ENCODE measurements at places on chromosomes 2 and 18. TPM values are rescaled to one million over a fixed set of nuclear protein-coding genes. Genes with fewer than 3 reads are reported as not detected.

DNA sequence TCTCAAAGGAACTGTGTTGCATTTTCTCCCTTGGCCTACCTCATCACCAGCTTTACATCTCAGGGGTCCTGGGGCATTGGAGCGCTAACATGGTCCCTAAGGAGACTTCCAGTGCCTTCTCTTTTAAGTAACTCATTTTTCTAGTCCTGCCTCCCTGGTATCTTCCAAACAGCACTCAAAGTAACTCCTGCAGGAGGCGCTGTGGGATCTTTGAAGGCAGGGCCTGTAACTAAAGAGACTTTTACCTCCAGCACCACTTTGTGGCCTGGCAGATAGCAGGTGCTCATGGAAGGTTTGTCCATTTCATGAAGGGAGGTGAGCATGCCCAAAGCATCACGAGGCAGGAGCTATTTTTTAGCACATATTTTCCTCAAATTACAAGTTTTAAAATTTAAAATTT is 411.0 kb upstream of the GYPC start:
- no peak for DNase-seq

DNA sequence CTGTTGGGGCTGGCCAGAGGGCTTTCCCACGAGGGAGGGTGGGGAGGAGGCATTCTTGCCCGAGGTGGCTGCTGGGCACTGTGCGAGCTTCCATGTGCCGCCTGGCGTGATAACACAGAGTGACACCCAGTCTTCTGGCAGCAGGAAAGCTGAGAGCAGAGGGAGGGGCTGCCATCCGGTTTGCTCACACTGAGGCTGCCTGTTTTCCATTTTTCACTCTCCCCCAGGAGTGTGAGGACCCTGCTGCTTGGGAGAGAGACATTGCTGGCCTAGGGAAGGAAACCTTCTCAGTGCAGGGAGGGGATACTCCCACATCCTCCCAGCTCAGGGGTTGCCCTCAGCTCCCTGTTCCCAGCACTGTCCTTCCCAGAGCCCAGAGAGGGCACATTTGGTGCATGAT is 73.1 kb downstream of the INHBB start:
- DNase-seq, result peak; percentile 61

DNA sequence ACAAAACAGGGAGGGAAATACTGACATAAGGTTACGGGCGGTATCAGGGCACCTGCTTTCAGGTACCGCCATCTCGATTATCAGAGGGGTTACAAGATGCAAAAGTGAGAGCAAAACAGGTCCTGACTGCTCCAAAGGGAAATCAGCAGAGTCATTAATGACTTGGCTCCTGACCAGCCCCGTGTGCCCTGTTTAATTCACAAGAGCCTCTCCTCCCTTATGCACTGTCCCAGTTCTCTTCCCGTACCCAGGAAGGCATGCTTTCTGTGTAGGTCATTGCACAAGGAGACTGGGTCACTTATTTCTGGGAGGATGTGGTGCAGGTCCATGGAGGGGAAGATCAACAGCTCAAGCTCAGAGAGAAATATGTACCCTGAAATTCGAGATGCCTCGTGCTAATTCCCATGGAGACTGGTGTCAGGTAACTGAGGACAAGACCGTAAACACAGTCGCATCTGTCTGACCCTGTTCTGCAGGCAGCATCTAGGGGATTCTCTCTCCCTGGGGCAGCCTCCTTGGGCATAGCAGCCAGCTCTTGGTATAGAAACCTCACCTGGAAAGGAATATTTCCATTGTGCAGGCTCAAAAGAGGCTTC is 79.9 kb downstream of the HNRNPLL start:
- no peak for DNase-seq

DNA sequence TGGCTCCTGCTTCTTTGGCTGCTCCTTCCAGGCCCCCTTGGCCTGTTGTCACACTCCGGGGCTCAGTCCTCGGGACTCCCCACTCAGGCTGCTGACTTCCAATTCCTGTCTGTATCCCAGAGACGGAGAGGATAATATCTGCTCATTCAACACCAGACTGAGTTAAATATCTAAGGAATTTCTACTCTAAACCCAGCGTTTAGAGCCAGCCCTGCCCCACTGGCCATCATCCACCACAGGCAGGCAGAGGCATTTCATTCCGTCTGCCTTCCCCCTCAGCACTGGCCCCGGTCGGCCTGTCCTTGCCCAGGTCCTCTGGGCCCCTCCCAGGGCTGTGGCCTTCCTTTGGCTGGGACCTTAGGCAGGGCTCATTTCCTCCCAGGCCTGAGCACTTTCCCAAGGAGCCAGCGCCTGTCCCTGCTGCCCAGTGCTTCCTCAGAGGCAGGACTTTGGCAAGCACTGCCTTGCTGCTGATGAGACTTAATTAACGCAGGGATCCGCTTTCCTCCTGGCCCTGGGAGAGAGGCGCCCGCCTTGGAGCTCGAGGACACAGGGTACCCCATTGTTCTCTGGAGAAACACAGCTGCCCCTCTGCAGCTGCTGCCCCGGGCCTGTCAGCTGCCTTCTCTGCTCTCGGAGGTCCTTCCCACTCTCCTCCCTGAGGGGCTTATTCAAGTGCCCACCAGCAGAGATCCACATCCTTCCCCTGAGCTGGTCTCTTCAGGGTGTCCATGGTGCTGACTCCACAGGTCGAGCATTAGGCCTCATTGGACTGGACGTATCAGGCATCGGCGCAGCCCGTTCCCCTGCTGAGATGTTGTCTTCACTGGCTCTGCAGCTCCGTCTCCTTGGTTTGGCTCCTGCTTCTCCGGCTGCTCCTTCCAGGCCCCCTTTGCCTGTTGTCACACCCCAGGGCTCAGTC is 42.8 kb downstream of the ATOH8 start:
- DNase-seq, result no peak

DNA sequence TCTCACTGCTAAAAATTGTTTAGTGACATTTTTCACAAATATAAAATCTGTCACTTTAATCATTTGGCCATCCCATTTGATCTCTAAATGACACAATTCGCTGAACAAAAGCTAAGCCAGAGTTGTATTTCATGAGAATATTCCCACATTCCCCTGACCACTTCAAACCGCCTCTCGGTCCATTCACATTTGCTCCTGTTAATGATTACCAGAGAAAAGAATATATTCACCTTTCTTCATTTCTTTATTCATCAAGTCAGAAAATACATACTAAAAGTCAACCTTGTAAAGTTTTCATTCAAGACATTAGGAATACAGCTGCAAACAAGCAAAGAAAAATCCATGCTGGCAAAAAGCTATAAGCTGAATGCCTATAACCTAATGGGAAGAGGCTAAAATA is 225.5 kb downstream of the DOK6 start:
- no peak for DNase-seq

DNA sequence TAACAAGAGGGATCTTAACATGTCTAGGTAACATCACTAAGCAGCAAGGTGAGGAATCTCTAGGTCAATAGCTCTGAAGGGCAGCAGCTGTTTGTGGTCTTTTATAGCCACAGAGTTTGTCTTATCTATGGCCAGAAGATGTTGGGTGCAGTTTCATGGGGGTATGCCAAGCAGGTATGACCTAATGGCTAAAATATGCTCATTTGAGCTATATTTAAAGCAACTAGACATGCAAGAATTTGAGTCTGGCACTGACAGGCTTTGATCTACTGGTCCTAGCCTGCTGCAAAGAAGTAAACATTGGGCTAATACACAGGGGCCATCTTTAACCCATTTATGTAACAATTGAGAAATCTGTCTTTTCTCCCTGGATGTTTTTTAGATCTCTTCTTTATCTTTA is 13.9 kb upstream of the UGP2 start:
- no peak for DNase-seq

- DNase-seq, result no peak
Measured at GRCh38 chr2:16199882-16200553, 259.7 kb downstream of the MYCN start.

EIPR1 gene
- 52.3 TPM for total RNA-seq

- DNase-seq, result no peak
Measured at GRCh38 chr2:233153146-233153798, 93.1 kb downstream of the INPP5D start.

CFC1 gene
- total RNA-seq, result 6.6 TPM

DNA sequence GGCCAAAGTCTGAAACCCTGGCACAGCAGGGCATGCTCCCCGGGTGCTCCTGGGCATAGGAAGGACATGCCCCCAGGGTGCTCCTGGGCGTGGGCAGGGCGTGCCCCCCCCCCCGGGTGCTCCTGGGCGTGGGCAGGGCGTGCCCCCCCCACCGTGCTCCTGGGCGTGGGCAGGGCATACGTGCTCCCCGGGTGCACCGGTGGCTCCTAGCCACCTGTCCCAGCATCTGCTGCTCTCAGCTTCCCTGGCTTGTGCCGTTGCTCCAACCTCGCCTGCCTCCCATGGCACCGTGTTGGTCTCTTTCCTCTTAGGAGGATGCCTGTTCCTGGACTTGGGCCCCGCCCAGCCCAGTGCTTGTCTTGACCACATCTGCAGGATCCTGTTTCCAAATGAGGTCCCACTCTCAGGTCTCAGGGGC is 95.6 kb upstream of the CTDP1 start:
- DNase-seq, result no peak

MPP4 gene
- not detected for total RNA-seq

DNA sequence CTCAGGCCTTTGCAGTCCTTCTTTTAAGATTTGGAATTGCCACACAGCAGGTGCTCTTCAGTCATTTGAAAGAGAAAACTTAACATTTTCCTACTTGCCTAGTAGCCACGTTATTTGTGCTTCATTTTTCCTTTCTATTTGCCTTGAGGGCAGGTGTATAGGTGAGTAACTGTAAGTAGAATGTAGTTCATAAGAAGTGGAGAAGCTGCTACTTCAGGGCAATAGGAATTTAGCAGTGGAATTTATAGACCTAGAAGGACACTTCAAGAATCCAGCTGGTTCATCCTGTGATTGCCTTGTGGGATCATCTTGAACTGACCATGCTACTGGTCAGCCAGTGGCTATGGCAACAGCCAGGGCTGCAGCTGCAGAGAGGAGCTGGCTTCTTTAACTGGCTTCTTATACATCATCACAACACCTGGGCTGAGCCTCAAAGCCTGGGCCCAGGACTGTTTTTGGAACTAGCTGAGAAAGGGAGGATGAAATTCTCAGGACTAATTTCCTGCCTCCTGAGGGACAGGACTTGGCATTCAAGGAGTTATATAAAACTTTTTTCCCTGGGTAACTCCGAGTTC is 5.1 kb upstream of the LANCL1 start:
- DNase-seq, result no peak

- no peak for DNase-seq
Measured at GRCh38 chr2:125160947-125161346, 1135.9 kb downstream of the CNTNAP5 start.

DNA sequence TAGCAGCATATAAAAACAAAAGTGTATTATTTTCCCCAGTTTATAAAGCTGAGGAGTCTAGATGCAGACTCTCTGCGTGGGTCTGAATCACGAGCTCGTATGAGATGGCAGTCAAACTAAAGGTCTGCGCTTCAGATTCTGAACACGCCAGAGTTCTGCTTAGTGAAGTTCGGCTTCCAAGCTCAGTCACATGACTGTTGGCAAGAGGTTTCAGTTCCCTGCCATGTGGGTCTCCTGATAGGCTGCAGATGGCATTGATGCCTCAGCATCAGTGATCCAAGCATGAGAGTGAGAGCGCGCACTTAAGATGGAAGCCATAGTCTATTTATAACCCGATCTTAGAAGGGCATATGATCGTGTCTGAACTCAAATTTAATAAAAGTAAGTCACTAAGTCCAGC is 242.8 kb upstream of the DOK6 start:
- no peak for DNase-seq

GRCh38 chr18:44852818-44853217 is 172.1 kb downstream of the SETBP1 start:
- DNase-seq, result no peak

GRCh38 chr2:39476524-39476923 is 39.4 kb upstream of the MAP4K3 start:
- no peak for DNase-seq

DNA sequence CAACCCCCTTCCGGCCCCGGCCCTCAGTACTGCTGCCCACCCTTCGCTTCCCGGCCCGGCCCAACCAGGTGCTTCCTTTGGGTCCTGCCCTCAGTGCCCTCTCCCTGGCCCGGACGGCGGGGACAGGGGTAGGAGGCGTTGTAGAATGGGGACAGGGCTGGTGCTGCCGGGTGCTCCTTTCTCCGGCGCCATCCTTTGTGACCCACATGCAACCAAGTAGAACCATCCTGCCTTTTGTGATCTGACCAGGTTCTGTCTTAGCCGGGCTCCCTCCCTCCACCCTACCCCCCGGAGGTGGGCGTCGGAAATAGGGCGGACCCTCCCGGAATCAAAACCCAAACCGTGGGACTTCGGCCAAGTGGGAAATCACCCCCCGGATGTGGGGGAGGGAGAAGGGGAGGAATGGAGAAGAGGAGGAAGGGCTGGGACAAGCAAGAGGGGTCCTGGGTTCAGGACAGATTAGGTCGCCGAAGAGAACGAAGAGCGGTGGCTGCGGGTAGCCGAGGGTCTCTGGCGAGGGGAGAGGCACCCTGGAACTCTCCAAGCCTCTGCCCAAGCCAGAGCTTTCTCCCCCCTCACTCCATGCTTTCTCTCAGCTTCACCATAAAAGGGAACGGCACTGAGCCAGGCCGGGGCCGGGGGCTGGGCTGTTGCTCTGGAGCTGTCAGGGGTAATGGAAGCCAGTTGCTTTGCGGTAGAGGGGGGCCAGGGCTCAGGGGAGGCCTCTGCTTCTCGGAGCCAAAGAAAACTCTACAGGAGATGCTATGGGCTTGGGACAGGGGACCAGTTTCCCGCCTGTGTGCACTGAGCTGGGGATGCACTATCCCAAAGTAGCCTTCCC is 756 bp upstream of the OST4 start:
- no peak for DNase-seq

GRCh38 chr2:12434630-12435098 is 282.1 kb upstream of the TRIB2 start:
- DNase-seq, result no peak

TLX2 gene
- 0.97 TPM for total RNA-seq

DNA sequence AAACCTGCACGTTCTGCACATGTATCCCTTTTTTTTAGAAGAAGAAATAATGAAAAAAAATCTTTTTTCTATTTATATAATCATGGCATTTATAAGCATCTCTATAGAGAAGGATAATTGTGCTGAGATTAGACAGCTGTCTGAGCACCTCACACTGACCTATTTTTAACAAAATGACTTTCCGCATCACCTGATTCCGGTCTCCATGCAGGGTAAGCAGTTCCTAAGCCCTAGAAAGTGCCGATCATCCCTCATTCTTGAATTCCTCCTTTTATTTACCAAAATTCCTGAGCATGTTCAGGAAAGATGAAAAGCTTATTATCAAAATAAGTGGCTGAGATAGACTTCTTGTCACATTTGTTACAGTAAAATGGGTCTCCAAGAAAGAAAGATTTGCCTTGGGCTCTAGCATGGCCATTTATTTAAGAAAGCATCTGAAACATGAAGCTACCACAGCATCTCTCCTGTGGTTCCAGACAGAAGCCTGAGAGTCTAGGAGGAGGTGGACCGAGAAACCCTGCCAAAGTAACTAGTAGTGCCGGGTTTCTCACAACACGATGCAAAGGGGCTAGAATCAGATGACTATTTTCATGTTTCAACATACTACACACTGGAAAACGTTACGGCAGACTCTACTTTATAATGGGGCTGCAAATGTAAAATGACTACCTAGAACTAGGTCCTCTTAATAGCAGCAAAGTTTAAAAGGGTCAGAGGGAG is 670 bp downstream of the GKN1 start:
- DNase-seq, result no peak

GRCh38 chr2:85164145-85164569 is 31.0 kb downstream of the TCF7L1 start:
- no peak for DNase-seq

Measured in prostate gland (tissue), 2 donors.